B cell (primary cell): ENCODE measurements at places on chromosomes 5 and 9. TPM values are rescaled to one million over a fixed set of nuclear protein-coding genes. Genes with fewer than 3 reads are reported as not detected.

AHRR gene
- polyA plus RNA-seq, result 0.13 and 0.23 TPM in 2 replicates

GRCh38 chr9:135480071-135480939 lies 723 bp downstream of the PPP1R26 start:
- peak; percentile 44 for DNase-seq

SKP2 gene
- polyA plus RNA-seq, result 20.5 and 27.1 TPM in 2 replicates

GRCh38 chr9:78939311-78940065 lies 632.3 kb upstream of the TLE4 start:
- DNase-seq, result no peak

IFNA21 gene
- polyA plus RNA-seq, result not detected in 2 replicates

GRCh38 chr5:89016741-89017303 lies 133.8 kb upstream of the MEF2C start:
- DNase-seq, result no peak

GRCh38 chr9:29555502-29555901 lies 1982.2 kb upstream of the C9orf72 start:
- DNase-seq, result no peak

EIF4E1B gene
- polyA plus RNA-seq, result not detected in 2 replicates

- no peak for DNase-seq
Observed at GRCh38 chr5:149453618-149454415, 74.7 kb upstream of the IL17B start.

DNA sequence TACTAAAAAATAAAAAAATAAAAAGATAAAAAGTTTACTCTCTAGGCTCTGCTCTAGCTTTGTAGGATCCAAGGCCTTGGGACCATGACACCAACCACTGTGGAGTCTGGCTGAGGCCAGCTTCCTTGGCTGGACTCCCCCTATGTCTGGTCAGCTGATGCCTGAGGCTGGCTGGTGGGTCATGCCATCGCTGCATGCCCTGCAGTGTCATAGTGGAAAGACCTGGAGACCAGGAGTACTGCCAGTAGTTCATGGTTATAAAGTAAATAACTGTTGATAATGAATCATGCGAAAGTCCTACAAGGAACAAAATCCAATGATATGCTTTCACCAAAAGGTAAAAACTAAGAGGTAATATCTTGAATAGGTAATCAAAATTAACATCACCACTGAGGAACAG lies 43.2 kb downstream of the GARNL3 start:
- DNase-seq, result no peak

HARS1 gene
- 32.6 and 46.1 TPM in 2 replicates for polyA plus RNA-seq

GRCh38 chr9:132268725-132269352 lies 85.9 kb downstream of the SETX start:
- peak; percentile 77 for DNase-seq

DNA sequence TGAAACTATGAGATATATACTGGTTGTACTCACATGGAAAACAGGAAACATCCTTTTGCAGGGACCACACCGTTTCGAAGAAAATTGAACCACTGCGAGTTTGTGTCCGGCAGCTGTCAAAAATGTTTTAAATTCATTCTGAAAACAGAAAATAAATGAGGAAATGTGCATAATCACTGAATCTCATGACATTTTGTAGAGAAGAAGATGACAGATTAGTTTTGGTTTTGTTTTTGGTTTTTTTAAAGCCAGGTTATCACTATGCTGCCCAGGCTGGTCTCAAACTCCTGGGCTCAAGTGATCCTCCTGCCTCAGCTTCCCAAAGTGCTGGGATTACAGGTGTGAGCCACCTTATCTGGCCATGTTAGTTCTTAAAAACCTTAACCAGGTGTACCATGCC lies 3.5 kb downstream of the TXNDC8 start:
- no peak for DNase-seq

- DNase-seq, result no peak
Observed at GRCh38 chr5:110053824-110054223, 364.1 kb downstream of the MAN2A1 start.

- DNase-seq, result no peak
Observed at GRCh38 chr5:123111502-123111901, 22.5 kb downstream of the PRDM6 start.

GRCh38 chr5:124034083-124034700 lies 522.2 kb downstream of the CSNK1G3 start:
- peak; percentile 49 for DNase-seq

DNA sequence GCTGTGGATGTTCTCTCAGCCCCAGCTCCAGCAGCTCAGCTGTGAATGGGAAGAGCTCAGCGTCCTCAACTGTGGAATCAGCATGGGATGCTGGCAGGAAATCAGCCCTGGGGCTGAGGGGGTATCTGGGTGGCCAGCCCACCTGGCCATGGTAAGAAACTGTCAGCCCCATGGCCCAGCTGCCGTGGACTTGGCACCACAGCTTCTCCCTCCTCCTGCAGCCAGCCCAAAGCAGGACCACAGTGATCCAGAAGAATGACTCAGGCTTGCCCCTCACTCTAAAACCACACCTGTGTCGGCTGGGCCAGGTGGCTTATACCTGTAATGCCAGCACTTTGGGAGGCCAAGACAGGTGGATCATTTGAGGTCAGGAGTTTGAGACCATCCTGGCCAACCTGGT lies 48.0 kb downstream of the SAR1B start:
- no peak for DNase-seq

GRCh38 chr5:173327948-173328843 lies at the start of gene STC2:
TSS of gene STC2 (minus strand) at chr5:173328414. CDS start at chr5:173328193, 221 bp downstream.
- no peak for DNase-seq

DNAJA1 gene
- 104 and 206 TPM in 2 replicates for polyA plus RNA-seq

LECT2 gene
- not detected in 2 replicates for polyA plus RNA-seq

DNA sequence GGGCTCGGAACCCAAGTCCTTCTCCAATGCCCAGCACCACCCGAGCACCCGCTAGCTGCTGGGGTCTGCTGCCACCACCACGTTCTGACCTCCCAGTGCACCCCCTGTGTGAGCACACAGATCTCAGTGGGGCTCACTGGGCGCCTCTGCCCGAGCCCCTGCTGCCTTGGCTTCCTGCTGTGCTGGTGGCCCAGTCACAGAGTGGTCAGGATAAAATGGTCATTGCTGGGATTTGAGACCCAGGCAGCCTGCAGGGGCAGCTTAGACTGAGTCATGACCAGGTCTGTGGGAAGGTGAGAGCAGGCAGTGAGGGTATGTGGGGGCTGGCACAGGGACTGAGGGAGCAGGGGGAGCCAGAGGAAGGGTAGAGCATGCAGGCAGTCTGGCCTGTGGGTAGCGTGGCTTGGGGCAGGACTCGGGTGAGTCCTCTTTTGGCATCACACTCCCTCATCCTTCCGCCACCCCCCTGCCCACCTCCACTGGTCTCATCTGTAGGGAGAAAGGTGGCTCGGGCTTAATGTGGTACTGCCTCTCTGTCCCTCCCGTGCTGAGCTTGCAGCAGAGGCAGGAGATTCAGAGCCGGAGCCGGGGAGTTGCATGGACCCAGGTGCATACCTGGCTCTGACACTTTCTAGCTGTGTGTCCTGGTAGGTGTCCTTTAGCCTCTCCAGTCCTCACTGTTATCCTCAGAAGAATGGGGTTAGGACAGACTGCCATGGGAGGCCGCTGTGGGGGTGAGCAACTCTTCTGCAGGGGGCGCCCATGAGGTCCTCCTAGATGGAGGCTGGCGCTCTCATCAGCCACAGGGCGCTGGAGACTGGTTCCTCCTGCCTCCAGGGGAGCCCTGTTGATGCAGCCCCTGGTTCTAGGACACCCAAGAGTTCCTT lies 32.1 kb downstream of the USP20 start:
- DNase-seq, result no peak

- no peak for DNase-seq
Observed at GRCh38 chr5:111282798-111283197, 58.6 kb downstream of the CAMK4 start.

IL3 gene
- not detected in 2 replicates for polyA plus RNA-seq

GPR150 gene
- polyA plus RNA-seq, result 0.30 and 0.86 TPM in 2 replicates

RABL6 gene
- polyA plus RNA-seq, result 32.2 and 33.6 TPM in 2 replicates

GRCh38 chr5:159100025-159100781 lies 487 bp upstream of the EBF1 start:
- DNase-seq, result peak; percentile 96

- no peak for DNase-seq
Observed at GRCh38 chr9:93974151-93974550, 19.0 kb upstream of the BARX1 start.

PLK2 gene
- polyA plus RNA-seq, result 17.0 and 32.2 TPM in 2 replicates

PSIP1 gene
- 19.7 and 32.5 TPM in 2 replicates for polyA plus RNA-seq

GRCh38 chr5:14362491-14362890 lies 219.1 kb upstream of the OTULINL start:
- DNase-seq, result no peak

GRCh38 chr9:93721417-93721965 lies 145.1 kb downstream of the PHF2 start:
- no peak for DNase-seq

DNA sequence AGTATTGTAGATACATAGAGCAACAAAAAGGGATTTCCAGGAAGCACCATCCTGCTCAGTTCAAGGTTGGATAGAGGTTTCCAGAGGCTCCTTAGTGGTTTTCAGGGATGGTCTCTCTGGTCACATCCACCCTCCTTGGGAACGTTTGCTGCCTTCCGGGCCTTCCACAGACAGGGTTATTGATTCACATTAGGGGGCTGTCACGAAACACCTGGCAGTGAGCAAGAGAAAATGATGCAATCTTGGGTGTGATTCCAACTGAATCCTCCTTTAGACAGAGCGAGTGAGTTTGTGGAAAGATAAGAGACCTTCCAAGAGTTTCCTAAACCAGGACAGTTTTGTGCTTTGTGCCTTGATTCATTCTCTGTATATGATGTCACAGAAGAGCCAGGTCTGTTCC lies 43.8 kb upstream of the CTSL start:
- no peak for DNase-seq

GRCh38 chr5:143008032-143008431 lies 237.9 kb downstream of the ARHGAP26 start:
- no peak for DNase-seq

PPP3R2 gene
- polyA plus RNA-seq, result not detected in 2 replicates

DNA sequence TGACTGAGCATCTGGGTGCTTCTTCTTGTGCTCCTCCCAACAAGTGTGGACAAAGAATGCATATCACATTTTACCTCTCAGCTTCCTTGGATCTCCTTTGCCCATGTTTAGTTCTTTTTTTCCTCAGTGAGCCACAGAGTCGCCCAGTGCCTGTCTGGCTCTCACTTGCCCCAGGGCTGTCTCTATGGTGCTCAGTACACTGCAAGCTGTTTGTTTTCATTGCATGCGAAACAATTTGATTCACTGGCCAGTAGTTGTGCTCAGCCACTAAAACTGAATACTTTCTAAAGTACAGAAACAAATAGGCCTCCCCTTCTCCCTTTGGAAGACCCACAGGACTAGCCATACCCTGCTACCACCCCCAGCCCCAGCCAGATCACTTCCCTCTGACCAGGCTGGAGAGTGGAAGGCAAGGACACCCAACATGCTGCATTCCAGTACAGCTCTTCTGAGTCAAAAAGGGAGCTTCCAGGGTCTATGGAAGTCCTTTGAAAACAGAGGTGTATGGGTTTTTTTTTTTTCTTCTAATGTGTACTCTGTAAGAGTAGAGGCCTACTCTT lies 3.8 kb downstream of the LHFPL2 start:
- no peak for DNase-seq

- DNase-seq, result no peak
Observed at GRCh38 chr5:71924980-71925379, 182.3 kb upstream of the MAP1B start.

GRCh38 chr5:176747670-176748072 lies 62.7 kb upstream of the UNC5A start:
- no peak for DNase-seq

PTGER4 gene
- polyA plus RNA-seq, result 76.7 and 85.4 TPM in 2 replicates

GRCh38 chr5:61333321-61333953 lies 1.4 kb downstream of the ZSWIM6 start:
- peak; percentile 74 for DNase-seq

GNA14 gene
- not detected in 2 replicates for polyA plus RNA-seq

ARSI gene
- polyA plus RNA-seq, result not detected in 2 replicates

GRCh38 chr5:31283326-31283725 lies 89.8 kb downstream of the CDH6 start:
- DNase-seq, result no peak

FAM81B gene
- polyA plus RNA-seq, result not detected in 2 replicates

GRCh38 chr5:180328296-180329137 lies 24.6 kb downstream of the GFPT2 start:
- DNase-seq, result peak; percentile 84

CBY3 gene
- polyA plus RNA-seq, result 0.13 and 0.20 TPM in 2 replicates

GRCh38 chr5:142584891-142585290 lies 101.0 kb downstream of the FGF1 start:
- DNase-seq, result no peak

DNA sequence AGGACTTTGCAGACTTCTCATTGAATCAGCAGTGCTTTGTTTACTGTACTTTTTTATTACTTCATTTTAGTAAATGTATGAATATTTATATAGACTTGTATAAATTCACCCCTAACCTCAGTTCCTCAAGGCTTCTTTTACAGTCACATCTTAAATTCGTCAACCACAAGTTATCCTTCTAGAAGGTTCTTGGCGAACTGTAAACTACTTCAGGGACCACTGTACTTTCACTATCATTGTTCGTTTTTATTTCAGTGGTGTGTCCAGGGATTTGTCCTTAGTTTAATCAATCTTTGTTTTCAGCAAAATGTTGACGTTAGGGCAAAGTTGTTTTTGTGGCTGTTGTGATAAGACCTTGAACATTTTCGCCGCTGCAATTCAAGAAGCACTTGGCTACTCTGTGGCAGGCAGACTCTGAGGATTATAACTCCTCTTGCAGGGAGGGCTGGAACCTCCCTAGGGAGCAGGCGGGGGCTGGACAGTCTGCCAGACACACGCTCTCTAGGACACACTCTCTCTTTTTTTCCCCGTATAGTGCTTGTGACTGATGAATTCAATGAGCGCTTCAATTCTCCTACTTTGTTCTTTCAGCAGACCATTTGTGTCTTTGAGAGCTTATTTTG lies 252.8 kb downstream of the FBXL7 start:
- no peak for DNase-seq

DNA sequence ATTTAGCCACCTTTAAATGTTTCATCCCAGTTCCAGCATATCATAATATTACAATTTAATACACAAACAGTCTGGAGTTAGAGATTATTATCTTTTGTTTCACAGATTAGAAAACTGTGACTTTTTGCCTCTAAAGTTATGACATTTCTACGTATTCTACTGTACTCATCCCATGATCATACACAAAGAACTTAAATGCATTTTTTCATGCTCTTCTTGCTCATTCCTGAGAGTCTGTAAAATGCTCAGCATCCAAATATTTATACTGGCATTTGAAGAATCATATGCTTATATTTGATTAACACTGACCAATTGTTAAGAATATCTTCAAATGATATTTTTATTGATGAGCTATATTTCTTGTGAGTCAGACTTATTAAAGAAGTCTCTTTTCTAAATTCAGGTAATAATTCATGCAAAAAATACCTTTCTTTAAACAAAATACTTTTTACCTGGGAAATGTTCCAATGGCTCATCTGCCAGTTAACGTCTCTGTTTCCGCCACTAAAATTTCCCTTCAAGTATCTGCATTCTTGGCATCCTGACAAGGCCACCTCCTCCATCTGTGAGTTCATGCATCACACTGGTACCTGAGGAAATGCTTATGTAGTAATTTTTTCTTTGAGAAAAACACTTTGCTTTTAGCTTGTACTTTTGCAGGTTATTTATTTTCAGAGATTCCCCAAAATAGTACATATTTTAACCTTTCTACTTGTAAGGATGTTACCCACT lies 139.6 kb upstream of the RASA1 start:
- no peak for DNase-seq

DBH gene
- not detected in 2 replicates for polyA plus RNA-seq

- DNase-seq, result no peak
Observed at GRCh38 chr5:147339313-147339712, 104.5 kb downstream of the STK32A start.

GRCh38 chr5:140571105-140571504 lies 6.5 kb downstream of the SLC35A4 start:
- no peak for DNase-seq

- no peak for DNase-seq
Observed at GRCh38 chr9:95666096-95666784, 149.5 kb upstream of the PTCH1 start.
